ENCODE measurements at places on chromosomes 1 and 21.

DNA sequence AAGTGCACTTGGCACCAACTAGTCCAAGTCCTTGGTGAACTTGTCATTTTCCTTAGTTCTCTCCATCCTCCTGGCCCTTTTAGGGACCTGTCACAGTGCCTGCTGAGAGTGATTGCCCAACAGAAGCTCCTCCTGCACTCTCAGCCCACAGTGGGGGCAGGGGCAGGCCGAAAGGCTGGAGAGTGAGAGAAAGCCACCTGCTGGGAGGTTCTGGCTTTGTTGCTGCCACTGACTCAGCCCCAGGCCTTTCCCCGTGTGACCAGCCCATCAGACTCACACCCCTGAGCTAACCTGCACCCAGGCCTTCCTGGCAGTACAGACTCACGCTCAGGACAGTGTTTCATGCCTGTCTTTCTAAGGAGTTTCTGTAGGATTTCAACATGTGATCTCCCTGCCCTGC, 17.1 kb upstream of the PROK1 start:
- DNase-seq, result no peak

DNA sequence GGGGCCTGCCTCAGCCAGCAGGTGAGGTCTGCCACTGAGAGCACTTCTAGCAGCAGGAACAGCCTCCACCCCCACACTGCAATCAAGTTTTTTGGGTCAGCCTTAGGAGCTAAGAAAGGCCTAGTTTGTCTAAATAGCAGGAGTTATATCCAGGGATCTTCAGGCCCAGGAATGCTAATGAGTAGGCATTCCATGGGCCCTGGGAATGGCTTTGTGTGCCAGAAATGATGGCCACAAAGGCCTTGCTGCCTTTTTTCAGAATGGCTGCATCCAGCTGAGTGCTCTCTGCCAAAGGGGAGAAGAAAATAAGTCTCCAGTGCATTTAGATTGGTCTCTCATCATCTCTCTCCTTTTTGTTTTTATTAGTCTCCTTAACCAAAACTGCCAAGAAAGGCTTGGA, 2.8 kb downstream of the MRTO4 start:
- no peak for DNase-seq

DNA sequence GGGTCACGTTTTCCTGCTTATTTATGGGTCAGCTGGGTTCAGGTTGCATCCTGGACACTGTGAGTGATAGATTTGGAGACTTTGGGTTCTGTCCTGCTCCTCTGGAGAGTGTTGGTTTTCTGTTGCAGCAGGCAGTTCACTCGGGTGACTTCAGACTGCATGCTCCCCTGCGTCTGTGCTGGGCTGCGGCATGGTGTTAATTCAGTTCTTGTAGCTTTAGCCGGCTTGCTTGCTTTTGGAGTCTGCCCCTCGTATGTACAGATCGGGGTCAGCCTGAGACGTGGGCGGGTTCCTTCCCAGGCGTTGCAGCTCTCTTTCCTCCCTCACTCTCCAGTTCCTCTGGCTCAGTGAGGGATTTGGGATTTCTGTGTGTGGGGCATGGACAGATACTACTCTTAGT, 38.0 kb downstream of the PCNT start:
- no peak for DNase-seq

GRCh38 chr1:31708324-31708723, 4.5 kb upstream of the COL16A1 start:
- no peak for DNase-seq

- no peak for DNase-seq
Observed at GRCh38 chr1:60044881-60045280, 28.7 kb downstream of the C1orf87 start.

DNA sequence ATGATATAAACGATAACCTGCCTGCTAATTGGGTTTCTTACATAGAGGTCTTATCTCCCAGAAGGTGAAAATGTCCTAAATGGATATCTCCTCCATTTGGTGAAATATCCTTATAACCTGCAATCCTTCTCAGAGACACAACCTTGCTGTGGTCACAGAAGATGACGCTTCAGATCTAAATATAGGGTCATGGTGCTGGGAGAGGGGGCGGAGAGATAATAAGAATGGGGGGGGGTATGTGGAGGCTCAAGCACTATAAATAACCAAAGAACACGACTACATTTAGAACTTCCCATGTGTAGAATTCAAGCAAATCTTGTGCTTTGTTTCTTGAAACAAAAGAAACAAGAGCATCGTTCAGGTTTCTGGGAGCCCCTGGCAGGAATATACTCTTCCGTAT, 260.6 kb upstream of the ESRRG start:
- no peak for DNase-seq
